Fibroblast of lung (primary cell): ENCODE measurements at places on chromosomes 13 and 19.
A peak's percentile ranks its signal among the peaks of the same experiment; 100 is the strongest.

GRCh38 chr19:18961767-18962620 lies 21.0 kb upstream of the HOMER3 start:
- no peak for DNase-seq

- DNase-seq, result no peak
These were observed 56.4 kb downstream of the FAM124A start for GRCh38 chr13:51278426-51279130.

DNA sequence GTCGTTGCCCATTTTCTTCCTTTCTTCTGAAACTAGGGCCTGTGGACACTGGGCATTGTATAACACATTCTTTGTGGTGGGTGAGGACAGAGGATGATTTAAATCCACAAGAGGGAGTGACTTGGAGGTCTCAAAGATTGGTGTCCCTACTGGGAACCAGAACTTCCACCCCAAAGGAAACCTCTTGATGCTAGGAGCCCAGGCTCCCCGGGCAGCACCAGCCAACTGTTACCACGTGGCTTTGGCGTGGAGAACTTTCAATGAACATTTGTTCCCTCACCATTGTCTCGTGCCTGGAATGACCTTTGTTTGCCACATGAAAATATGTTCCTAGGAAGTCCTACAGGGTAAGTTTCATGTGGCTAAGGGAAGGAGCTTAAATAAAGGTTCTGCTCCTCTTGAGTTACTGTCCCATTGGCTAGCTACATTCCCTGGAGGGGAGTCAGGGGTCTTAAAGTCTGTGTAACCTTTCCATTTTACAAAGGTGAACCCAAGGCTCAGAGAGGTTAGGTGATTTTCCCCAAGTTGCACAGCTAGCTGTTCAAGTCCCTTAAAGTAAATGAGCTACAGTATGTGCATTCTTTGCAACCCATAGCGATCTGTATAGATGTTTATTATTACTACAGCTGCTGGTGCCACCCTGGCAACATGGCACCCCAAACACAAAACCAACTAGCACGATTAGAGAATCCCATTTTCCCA lies 5.0 kb upstream of the CDX2 start:
- DNase-seq, result no peak

DNA sequence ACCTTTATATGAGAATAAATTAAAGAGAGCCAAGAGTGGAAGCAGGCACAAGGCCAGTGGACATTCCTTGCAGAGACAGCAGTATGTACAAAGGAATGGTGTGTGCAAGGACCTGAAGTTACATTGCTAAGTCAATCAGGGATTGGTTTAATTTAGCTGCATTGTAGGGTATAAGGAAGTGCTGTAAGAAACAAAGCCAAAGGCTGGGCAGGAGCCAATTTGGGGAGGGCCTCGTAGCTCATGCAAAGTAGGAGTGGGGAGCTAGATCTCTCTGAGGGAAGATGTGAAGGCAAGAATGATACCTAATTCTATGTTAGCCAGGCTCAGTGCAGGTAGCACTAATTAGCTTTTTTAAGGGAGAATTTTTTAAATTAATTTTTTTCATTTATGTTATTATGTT lies 76.7 kb downstream of the SLAIN1 start:
- DNase-seq, result no peak

DNA sequence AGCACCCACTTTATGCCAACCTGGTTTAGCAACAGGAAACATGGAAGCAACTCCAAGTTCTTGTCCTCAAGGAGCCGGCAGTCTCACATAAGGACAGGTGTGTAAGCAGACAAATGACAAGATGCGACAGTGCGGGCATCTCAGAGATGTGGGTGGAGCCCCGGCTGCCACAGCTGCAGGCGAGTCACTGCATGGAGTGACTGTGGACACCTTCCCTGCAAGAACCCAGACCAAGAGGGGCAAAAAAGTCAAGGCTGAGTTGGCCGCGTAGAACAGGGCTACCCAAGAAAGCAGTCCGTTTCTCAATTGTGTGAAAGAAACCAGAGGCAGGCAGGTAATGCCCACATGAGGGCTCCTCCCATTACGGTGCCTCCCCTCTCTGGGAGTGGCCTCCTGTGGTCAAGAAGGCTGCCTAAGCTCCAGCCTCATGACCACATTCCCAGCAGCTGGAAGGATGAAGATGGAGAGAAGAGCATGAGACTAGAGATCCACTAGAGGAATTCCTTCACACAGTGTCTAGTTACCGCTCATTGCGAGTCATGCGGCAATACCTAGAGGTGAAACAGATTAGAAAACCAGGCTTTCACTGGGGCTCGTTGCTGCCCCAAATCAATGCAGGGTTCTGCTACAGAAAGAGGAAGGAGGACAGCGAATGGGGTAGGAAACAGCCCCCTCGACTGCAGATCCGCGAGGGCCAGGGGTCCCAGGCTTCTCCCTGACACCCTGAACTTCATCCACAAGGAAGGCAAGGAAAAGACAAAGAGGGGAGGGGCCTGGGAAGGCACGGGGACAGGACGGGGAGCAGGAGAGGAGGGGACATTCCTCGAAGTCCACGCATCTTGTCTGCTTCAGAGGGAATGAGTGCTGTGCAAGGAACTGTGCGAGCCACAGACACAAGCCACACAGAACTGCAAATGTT lies 80.2 kb downstream of the SPACA7 start:
- no peak for DNase-seq

DNA sequence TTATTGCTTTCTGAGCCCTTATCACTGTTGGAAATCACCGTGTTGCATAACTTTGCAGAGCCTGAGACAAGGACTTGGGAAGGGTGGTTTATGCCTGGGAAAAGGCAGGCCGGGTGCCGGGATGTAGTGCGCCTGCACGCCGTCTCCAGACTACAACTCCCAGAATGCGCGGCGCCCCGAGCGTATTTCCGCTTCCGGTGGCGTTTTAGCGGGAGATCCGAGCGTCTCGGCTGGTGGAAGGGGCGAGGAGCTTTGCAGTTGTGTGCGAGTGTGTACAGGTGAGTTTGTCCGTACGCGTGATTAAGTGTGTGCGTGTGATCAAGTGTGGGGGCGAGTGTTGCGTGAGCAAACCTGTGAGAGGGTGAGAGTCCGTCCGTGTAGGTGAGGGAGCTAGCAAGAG lies 75.4 kb downstream of the PEG3 start:
- DNase-seq, result no peak

DNA sequence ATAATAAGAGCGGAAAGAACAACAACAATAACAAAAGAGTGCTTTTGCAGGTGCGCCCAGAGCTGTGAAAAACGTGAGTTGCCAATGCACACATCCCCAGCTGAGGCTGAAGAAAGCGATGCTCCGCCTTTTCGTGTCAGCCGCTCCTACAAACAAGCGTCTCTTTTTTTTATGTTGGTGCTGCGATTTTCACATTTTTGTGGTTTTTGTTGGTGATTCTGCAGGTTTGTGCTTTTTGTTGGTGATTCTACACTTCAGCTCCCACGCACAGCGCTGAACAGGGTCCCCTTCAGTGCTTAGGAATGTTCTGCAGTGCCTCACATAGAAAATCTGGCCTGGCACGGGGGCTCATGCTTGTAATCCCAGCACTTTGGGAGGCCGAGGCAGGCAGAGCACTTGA lies 7.3 kb upstream of the SBK3 start:
- peak; percentile 49 for DNase-seq

GRCh38 chr19:35357867-35358573 lies at the start of gene FFAR3:
FFAR3 (plus strand) TSS chr19:35358460; CDS start chr19:35358891, 431 bp downstream.
- DNase-seq, result no peak

- DNase-seq, result no peak
These were observed 73.1 kb upstream of the SGCG start for GRCh38 chr13:23107665-23108064.

- DNase-seq, result no peak
These were observed 29.1 kb downstream of the TNFRSF19 start for GRCh38 chr13:23599083-23599925.

DNA sequence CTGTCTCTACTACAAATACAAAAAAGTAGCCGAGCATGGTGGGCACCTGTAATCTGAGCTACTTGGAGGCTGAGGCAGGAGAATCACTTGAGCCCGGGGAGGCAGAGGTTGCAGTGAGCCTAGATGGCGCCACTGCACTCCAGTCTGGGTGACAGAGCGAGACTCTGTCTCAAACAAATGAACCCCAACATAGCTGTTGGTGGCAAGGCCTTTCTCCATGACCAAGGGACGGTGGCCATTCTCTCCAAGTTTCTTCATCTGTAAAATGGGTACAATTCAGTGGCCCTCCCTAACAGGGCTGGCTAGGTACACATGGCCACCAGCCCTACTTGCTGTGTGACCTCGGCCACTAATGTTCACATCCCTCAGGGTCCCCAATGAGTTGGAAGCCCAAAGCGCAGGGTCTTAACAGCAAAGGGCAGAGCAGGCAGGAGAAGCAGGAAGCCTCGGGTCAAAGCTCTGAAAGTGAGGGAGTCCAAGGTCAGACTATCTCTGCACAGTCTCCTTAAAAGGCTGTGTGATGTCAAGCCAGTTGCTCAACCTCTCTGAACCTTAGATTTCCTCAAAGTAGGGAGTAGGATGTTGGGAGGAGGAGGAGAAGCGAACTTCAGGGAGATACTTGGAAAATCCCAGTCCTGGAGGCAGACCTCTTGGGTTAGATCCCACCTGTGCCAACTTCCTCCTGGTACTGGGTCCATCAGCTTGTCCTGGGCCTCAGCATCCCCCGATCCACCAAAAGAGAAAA lies 2.7 kb downstream of the JUND start:
- no peak for DNase-seq

DNA sequence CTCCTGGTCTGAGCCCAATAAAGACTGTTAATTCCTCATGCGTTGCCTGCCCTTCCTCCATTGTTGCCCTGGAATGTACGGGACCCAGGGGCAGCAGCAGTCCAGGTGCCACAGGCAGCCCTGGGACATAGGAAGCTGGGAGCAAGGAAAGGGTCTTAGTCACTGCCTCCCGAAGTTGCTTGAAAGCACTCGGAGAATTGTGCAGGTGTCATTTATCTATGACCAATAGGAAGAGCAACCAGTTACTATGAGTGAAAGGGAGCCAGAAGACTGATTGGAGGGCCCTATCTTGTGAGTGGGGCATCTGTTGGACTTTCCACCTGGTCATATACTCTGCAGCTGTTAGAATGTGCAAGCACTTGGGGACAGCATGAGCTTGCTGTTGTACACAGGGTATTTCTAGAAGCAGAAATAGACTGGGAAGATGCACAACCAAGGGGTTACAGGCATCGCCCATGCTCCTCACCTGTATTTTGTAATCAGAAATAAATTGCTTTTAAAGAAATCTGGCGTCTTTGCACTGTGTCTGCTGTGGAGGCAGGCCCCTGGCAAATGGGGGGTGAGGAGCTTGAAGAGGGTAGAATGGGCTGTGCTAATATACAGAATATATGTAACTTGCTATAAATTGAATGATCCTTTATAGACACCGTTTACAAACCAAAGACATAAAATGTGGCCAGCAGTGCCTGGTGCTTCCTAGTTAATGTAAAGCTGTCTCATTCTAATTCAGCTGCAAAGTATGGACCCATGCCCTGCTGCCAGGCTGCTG lies 4.2 kb upstream of the RPS11 start:
- DNase-seq, result no peak

GRCh38 chr13:36639610-36640009 lies 34.2 kb upstream of the SERTM1 start:
- no peak for DNase-seq
